Activated B cell treated with CpG ODN at 0.5 μM for 24 hours (primary cell): ENCODE measurements at places on chromosomes 13 and 19.

DNA sequence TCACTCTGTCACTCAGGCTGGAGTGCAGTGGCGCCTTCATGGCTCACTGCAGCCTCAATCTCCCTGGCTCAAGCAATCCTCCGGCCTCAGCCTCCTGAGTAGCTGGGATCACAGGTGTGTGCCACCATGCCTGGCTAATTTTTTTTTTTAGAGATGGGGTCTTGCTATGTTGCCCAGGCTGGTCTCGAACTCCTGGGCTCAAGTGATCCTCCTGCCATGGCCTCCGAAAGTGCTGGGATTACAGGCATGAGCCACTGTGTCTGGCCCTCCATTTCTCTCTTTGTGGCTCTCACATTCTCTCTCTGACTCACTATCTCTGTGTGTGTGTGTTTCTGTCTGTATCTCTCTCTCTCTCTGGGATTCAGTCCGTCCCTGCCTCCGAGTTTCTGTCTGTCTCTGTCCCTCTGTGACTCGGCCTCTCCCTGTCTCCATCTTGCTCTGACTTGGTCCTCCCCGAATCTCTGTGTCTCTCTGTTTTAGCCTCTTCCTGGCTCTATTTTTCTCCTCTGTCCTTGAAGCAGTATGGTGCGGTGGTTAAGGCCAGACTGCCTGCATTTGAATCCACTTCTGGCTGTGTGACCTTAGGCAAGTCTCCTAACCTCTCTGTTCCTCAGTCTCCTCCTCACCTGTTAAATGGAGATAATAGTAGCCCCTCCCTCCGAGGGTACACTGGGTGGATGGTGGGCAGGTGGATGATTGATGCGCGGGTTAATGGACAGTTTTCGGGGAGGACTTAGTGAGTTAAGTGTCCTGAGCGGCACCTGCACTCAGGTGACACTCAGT, 11.0 kb downstream of the MEIS3 start:
- no peak for DNase-seq

DNA sequence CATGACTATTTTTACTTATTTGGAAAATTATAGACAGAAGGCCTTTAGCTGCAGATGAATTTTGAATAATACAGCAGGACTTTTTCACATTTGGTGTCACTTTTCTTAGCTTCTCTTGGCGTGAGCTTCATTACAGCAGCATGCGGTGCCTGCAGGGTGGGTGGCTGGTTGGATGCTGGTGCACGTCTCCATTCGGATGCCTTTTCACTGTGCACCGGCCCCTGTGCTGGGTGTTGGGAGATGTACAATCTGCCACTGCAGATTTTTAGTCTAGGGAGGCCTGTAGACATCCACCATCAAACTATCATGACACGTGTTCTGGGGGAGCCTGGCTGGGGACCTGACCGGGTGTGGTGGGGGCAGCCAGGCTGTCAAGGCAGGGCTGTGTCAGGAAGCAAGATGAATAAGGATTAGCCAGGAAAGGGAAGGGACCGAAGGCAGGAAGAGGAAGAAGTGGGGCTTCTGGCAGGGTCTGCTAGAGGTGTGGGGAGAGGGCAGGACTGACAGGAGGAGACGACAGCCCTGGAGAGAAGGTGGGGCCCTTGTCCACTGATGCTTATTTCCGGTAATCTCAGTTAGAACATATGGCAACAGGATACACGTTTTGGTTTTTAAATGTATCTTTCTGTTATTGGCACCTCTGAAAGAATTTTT, 88.8 kb downstream of the ARHGEF7 start:
- DNase-seq: no peak

DNA sequence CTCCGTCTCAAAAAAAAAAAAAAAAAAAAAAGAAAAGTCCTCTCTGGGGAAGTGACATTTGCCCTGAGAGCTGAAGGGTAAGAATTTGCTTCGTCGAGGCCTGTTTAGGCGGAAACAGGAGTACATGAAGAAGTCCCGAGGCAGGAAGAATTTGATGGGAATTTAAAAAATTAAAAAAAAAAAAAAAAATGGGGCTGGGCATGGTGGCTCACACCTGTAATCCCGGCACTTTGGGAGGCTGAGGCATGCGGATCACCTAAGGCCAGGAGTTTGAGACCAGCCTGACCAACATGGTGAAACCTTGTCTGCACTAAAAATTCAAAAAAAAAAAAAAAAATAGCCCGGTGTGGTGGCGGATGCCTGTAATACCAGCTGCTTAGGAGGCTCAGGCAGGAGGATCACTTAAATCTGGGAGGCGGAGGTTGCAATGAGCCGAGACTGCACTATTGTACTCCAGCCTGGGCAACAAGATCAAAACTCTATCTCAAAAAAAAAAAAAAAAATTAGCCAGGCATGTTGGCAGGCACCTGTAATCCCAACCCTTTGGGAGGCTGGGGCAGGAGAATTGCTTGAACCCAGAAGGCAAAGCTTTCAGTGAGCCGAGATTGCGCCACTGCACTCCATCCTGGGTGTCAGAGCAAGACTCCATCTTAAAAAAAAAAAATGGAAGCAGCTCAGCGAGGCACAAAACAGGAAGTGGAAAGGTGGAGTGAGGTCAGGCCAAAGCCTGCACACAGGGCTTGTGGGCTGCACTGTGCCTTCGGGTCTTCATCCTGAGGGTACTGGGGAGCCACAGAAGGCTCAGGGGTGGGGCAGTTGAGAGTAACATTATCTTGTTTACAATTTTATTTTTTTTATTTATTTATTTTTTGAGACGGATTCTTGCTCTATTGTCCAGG, 4.9 kb downstream of the BAX start:
- DNase-seq: no peak

DNA sequence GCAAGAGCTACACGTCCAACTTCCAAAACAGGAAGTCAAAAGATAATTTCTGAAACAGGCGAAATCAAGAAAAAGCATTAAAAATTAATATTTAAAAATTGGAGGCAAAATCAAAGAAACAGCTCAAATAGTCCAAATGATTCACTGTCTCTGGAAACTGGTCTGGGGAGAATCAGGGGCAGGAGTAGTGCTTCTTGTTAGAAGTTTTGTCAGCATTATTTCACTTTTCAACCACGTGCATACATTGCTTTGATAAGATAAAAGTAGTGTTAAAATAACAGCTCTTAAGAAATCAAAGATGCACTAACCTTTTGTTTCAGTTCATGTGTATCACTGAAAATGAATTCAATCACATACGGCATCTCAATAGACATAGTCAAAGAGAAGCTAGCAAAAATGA, 53.8 kb downstream of the PARP4 start:
- DNase-seq: no peak

DNA sequence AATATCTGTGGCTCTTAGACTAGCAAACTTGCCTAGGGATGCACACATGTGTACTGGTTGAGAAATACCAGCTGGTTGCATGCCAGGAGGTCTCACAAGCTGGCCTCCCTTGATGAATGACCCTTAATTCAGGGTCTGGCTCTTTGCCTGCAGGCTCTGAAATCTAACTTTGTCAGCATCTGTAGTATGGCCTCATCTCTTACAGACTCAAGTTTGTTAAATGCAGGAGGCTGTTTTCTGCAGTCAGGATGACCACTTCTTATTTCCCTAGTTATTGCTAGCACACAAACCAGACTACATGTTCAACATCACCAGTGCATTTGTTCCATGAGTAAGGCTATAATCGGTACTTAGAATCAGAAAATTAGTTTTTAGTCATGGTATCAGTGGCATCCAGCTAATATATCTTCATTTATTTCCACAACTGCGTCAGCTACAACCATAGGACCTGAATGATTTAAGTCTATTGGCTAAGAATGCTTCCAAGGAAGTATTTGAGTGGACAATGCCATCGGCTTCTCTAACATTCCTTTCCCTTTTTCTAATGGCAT, 23.3 kb upstream of the POSTN start:
- no peak for DNase-seq

DNA sequence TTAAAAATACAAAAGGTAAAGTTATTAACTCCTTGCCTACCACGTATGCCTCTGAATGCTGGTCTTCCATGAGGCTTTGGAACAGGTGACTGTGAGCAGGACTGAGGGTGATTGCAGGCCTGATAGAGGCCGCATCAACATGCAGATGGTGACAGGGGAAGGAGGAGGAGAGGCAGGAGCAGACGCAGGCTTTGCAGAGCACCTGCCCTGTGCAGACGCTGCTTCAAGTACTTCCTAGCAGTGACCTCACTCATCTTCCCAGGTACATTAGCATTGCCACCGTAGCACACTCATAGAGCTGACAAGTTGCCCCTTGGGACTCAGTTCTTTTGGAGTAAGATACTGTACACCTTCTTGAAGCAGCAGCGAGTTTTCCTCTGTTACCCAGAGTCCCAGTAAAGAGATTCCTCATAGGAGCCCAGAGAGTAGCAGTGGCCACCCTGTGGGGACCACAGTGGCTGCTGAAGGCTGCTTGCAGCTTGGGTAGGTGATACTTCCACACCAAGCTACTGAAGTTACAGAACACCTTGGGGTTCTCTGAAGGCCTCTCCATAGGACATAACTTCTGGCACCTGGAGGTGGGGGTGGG, 56.0 kb downstream of the ZNF536 start:
- no peak for DNase-seq

DNA sequence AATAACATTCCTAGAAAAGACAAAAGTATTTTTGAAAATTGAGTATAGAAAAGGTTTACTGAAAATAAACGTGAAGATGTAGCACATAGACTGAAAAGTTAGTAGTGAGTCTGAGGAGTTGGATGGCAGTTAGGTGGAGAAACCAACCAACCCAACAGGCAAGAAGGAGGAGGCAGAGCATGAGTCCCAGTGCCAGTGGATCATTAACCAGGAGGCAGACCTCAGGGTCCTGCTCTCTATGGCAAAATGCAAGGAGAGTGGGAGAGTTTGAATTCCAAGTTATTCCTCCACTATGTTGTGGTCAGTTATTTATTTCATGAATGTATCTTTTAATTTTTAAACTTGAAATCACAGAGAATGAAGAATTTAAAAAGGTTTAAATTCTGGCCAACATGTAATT, 446.4 kb downstream of the GPC6 start:
- DNase-seq: no peak

GRCh38 chr13:73462241-73462640, 403.4 kb downstream of the KLF5 start:
- no peak for DNase-seq

- no peak for DNase-seq
Measured at GRCh38 chr13:78102121-78102677, 183.6 kb upstream of the EDNRB start.

- no peak for DNase-seq
Measured at GRCh38 chr13:52983836-52984235, 44.8 kb upstream of the OLFM4 start.

DNA sequence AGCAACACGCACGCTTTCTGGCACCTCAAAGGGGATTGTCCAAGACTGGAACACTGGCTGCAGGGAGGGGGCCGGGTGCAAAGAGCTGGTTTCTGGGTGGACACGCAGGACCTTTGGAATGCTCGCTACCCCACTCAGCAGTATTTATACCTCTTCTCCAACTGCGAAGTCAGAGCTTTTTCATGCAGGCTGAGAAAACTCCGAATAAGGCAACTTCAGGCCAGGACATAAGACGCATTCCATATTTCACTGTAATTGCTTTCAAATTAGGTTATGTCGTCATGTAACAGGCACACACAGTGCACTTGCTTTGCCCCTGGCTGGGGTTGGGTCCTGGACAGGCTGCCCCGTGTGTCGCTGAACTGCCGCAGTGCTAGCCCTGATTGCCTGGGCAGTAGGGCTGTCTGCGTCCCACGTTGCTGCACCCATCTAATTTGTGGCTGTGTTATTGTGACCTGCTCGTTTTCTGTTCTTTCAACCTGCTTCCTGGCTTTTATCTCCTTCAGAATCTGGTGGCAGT, 44.5 kb downstream of the ACTN4 start:
- DNase-seq: no peak

DNA sequence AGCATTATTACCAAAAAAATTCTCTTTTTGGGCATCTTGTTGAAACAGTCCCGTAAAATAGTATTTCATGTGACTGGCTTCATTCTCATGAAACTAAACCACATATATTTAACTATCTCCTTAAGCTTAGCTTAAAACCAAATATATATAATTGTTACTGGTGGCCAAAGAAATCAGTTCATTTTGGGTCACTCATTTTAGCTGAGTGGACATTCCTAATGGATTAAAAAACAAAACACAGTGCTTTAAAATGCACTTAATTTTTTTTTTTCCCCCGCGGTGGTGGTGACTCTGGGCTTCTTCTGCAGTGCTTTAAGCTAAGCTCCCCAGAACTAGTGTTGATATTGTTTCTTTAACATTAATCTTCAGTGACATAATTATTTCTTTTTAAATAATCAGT, 540.1 kb downstream of the GPC6 start:
- DNase-seq: no peak

DNA sequence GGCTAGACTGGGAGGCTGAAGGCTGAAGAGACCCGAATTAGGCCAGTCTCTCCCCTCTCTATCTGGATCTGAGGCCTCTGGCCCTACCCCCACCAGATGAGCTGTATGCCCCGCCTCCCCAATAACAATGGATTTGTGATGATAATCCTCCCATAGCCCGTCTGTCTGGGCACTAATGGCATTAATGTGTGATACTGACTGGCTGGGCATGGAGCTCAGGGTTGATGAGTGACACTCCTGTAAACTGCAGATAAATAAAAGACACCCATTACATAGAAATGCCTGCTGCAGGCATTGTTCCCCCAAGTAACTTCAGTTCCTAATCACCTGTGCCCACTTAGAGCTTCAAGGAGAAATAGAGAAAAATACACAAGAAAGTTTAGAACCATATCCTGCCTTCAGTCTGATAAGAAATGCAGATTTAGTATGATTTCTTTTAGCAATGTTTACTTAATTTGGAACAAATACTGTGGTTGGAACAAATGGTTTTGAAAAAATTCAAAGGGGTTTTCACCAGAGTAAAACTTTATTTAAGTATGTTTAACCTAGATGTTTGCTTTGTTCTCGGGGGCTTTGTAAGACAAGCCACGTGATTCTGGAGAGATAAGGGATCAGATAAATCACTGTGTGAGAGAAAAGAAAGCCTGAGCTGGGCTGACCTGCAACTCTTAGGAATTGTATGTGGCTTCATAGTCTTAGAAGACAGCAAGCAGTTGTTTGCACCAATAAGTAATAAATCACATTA, 60.3 kb downstream of the TNFRSF19 start:
- no peak for DNase-seq

- peak; percentile 60 for DNase-seq
Measured at GRCh38 chr19:51367255-51367564, 1.0 kb upstream of the ETFB start.

DNA sequence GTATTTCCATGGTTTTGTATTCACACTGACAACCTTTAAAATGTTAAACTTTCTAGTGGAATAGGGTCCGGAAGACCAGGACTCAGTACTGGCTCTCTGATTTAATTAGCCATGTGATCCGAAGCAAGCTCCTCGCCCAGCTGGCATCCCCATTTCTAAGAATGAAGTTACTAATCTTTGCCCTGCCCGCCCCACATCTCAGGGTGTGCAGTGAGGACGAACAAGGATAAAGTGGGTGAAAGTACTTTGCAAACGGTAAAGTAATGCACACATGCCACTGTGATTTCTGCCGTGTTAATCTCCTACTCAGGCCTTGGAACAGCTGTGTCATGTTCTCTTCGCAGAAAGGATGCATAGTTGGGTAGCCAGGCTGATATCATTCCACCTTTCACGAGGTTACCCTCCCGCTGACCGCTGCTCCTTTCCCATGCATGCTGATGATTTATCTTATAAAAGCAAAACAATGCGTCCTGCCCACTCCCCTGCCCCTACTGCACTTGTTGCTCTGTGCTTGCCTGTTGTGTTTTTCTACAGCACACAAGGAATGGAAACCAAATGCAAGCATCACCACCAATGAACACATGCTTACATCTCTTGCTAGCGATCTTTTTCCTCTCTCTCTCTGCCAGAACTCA, 539.0 kb downstream of the EFNB2 start:
- DNase-seq: no peak
